ENCODE measurements at places on chromosomes 6 and 20.

- DNase-seq = peak; percentile 5
Measured at GRCh38 chr6:91081452-91082067, 494.7 kb upstream of the MAP3K7 start.

GRCh38 chr6:26205625-26206574 lies 118.7 kb downstream of the HFE start:
- DNase-seq = no peak

DNA sequence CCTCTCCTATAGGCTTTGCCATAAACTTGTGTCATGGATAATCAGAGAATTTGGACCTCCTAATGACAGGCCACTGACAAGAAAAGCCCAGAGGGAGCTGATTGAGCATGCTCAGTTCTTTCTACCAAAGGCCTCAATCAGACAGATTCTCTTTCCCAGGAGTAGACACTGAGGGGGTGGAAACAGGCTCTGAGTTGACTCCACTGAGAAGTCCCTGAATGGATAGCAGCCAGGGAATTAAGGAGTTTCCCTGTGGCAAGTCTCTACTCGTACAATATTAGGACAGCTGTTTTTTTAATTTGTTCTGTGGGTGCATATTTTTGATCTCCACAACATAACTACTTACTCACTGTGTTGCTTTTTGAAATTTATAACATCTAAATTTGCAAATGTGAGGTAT lies 63.3 kb downstream of the SLC16A10 start:
- no peak for DNase-seq

DNA sequence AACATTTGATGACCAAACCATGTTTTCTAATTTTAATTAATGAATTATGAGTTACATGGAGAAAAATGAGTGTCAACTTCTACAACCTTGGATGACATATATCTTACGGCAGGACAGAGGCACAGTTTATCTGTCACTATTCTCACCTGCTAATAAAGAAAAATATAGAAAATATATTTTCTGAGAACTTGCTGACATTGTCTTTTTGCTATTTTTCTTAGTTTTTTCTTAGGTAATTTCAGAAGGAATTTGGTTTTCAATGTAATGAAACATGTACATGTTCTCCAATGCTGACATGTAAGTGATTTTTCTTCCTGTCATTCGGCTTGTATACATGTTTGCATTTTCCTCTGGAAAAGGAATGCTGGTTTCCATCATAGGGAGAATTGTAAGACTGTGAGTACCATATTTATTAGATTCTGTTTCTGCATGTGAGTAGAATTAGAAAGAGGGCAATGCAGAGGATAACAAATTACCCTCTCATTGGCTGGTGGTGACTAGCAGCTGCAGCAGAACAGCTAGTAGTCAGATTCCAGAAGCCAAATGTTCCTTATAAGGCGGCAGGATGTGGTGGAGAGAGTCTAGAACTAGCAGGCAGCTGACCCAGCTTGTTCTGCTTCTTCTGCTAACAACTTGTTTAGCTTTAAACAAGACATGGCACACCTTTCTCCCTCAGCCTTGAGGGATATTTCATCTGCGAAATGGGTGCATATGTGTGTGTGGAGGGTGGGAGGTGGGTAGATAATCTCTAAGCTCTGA lies 132.8 kb upstream of the SPACA1 start:
- DNase-seq = no peak

- no peak for DNase-seq
Measured at GRCh38 chr6:115539531-115539930, 521.2 kb downstream of the FRK start.

Measured in GM12892 (cell line).